Ovary (tissue), 10 donors: ENCODE measurements at places on chromosomes 5 and 9. TPM values are rescaled to one million over a fixed set of nuclear protein-coding genes. Genes with fewer than 3 reads are reported as not detected.

The TRIM7 gene
- total RNA-seq, result 0.97 TPM

The ANKRD31 gene
- total RNA-seq, result 0.55 TPM

The FRMD3 gene
- 0.83 TPM for total RNA-seq

The PDE4D gene
- total RNA-seq, result 9.9 TPM

The C5orf52 gene
- not detected for total RNA-seq

The PRDM9 gene
- total RNA-seq, result not detected

The OLFM1 gene
- total RNA-seq, result 25.1 TPM

The STK32A gene
- 7.3 TPM for total RNA-seq

The C9orf40 gene
- total RNA-seq, result 3.6 TPM

The OTP gene
- not detected for total RNA-seq

DNA sequence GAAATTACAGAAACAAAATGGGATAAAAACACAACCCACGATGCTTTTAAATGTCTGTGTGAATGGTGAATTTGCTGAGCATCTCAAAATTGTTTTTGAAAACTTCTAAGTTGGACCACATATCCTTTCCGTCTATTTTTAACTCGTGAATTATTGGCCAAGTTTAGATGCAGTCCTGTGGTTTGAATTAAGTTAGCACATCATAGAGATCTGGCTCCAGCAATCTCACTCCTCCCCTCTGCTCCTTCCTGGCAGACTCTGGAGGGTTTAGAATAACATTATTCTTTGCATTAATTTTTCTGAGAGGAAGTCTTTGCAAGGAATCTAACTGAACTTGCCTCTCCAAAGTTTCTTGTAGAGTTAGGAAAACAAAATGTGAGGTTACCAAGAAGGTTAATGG is 14.5 kb upstream of the ANKRD55 start:
- no peak for DNase-seq
- no peaks in the 10 kb centered on the region for H3K36me3 ChIP-seq
- H3K4me3 ChIP-seq, result no peak overlapping the region
- no peaks in the 10 kb centered on the region for H3K27me3 ChIP-seq
- H3K27ac ChIP-seq, result no peak overlapping the region

GRCh38 chr9:69757996-69758675 is 1.7 kb downstream of the PTAR1 start:
- no peak overlapping the region for H3K27ac ChIP-seq
- no peak for DNase-seq
- no peaks in the 10 kb centered on the region for H3K36me3 ChIP-seq
- no peaks in the 10 kb centered on the region for H3K27me3 ChIP-seq

DNA sequence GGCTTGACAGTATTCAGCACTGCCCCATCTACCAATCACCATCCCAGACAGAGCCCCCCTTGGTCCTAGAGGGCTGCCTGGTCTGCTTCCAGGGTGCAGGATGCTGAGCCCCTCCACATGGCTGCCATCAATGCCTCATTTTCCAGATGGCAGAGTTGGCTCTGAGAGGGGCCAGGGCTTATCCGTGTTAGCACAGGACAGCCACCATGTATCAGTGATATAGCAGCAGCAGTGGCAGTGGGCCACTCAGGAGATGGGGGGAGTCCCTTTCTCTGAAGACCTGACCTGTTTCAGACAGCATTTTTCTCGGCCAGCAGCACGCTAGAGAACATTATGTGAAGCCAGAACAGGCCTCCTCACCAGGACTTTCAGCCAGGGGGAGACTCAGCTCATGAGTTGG is 1.6 kb upstream of the SMIM32 start:
- peaks cover 2% of the 10 kb centered on the region for H3K27me3 ChIP-seq
- H3K27ac ChIP-seq, result no peak overlapping the region
- H3K36me3 ChIP-seq, result no peaks in the 10 kb centered on the region
- no peak overlapping the region for H3K4me3 ChIP-seq

DNA sequence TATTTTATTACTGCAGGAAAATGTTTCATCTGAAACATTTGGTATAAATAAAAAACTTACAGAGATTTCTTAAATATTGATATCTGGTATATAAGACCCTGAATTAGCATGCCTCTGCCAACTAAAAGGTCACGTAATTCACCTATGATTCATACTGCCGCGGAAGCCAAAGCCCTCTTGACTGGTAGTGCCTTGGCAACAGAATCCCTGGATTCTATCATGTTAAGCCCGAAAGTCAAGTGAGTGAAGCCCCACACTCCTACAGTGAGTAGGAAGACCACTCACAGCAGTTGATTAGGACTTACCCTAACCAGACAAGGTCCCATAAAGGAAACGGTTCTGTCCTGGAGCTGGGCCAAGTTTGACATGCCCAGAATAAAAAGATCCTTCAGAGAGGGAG is 175.6 kb upstream of the NREP start:
- no peak overlapping the region for H3K27ac ChIP-seq
- no peaks in the 10 kb centered on the region for H3K4me1 ChIP-seq
- no peaks in the 10 kb centered on the region for H3K36me3 ChIP-seq
- H3K4me3 ChIP-seq, result no peak overlapping the region
- DNase-seq, result no peak

DNA sequence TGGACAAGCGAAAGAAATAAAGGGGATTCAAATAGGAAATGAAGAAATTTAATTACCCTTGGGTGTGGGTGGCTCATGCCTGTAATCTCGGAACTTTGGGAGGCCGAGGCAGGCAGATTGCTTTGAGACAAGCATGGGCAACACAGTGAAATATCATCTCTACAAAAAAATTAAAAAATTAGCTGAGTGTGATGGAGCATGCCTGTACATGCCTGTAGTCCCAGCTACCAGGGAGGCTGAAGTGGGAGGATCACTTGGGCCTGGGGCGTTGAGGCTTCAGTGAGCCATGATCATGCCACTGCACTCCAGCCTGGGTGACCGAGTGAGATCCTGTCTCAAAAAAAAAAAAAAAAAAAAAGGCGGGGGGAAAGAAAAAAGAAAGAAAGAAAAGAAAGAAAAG is 4.0 kb upstream of the RCL1 start:
- H3K4me1 ChIP-seq, result peaks cover under 1% of the 10 kb centered on the region
- H3K27me3 ChIP-seq, result no peaks in the 10 kb centered on the region
- no peaks in the 10 kb centered on the region for H3K36me3 ChIP-seq
- H3K4me3 ChIP-seq, result no peak overlapping the region
- DNase-seq, result no peak
- H3K27ac ChIP-seq, result no peak overlapping the region

- H3K4me1 ChIP-seq, result no peaks in the 10 kb centered on the region
- DNase-seq, result no peak
- H3K36me3 ChIP-seq, result no peaks in the 10 kb centered on the region
- no peak overlapping the region for H3K4me3 ChIP-seq
These were observed 205.6 kb upstream of the GDNF start for GRCh38 chr5:38045446-38045845.

- H3K36me3 ChIP-seq, result no peaks in the 10 kb centered on the region
- no peak overlapping the region for H3K27ac ChIP-seq
- H3K4me3 ChIP-seq, result no peak overlapping the region
- no peaks in the 10 kb centered on the region for H3K27me3 ChIP-seq
- DNase-seq, result no peak
These were observed 47.3 kb downstream of the TMEM167A start for GRCh38 chr5:83029912-83030311.

DNA sequence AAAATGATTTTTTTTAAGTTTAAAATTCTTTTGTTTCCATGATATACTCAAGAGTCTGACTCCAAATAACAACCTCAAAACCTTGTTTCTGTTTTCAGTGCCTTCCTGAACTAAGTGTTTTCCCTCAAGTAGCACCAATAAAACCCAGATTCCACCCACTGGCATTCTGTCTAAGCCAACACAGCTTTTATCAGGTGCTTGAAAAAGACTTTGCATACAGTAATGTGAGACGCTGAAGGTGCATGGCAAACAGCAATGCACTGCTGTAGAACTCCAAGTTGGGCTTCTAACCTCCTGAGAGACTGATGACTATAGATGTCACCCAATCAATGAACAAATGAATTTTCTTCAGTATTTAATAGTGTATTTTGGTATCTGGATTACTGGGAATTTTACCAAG is 95.7 kb downstream of the NFIB start:
- H3K4me1 ChIP-seq, result peaks cover 10% of the 10 kb centered on the region
- DNase-seq, result no peak
- H3K4me3 ChIP-seq, result no peak overlapping the region
- H3K27me3 ChIP-seq, result no peaks in the 10 kb centered on the region

DNA sequence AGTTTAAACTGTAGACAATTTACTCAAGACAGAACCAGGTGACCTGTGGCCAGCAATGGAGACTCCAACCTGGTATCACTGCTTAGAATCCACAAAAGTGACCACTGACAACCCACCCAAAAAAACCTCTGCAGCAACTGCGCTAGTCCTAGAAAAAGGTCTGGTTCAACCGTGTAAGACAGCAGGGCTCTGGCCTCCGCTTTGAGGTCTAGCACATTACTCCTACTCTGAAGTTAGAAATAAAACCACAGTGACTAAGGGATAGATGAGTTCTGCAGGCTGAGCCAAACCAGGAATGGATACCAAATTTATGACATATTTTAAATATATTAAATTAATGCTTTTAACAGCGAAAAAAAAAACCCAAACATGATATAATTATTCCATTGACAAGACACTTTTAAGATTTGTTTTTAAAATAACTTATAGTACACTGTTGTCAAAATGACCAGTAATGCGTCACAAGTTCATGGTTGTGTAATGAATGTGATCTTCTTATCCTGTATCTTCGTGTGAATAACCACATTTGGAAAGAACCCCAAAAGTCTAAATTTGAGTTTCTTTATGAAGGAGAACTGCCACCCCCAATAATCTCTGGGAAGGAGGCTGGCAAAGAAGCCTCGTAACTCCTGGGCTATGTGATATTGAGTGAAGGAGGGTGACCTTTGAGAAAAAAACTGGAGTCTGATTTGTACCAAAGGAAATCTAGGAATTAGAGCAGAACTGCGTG is 101.9 kb upstream of the SLC44A1 start:
- DNase-seq, result no peak
- no peak overlapping the region for H3K27ac ChIP-seq
- H3K36me3 ChIP-seq, result no peaks in the 10 kb centered on the region
- no peak overlapping the region for H3K4me3 ChIP-seq
- peaks cover 4% of the 10 kb centered on the region for H3K4me1 ChIP-seq

GRCh38 chr5:132258102-132259068 is 889 bp downstream of the PDLIM4 start:
- H3K4me1 ChIP-seq, result peaks cover 13% of the 10 kb centered on the region
- peak overlapping the region; percentile 82 for H3K27ac ChIP-seq
- DNase-seq, result peak; percentile 54
- H3K27me3 ChIP-seq, result no peaks in the 10 kb centered on the region
- H3K36me3 ChIP-seq, result no peaks in the 10 kb centered on the region

DNA sequence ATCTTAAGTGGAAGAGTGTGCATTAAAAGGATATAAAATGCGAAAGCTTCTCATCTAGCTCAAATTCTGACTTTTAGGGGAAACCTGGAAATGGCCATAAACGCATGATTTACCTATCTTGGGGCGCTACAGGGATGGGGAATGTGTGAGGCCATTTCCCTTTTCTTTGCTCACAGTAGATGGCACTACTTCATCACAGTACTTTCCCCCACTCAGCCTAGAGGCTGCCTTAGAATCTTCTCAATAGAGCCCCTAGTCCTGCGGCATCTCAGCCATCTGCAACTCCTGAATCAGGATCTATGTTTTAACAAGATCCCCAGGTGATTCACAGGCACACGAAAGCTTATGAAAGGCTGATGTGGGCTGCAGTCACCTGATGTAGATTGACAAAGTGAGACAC is 110.8 kb downstream of the LHFPL2 start:
- H3K27me3 ChIP-seq, result no peaks in the 10 kb centered on the region
- no peak overlapping the region for H3K4me3 ChIP-seq
- H3K4me1 ChIP-seq, result peaks cover 3% of the 10 kb centered on the region
- no peak for DNase-seq
- H3K27ac ChIP-seq, result no peak overlapping the region
